ENCODE measurements at places on chromosomes 11 and 22.

- DNase-seq = no peak
These were observed 32.2 kb upstream of the MYO18B start for GRCh38 chr22:25709758-25710157.

- no peak for DNase-seq
These were observed 5.7 kb downstream of the DRICH1 start for GRCh38 chr22:23626286-23626975.

- DNase-seq = no peak
These were observed 18.0 kb upstream of the HORMAD2 start for GRCh38 chr22:30062259-30062658.

DNA sequence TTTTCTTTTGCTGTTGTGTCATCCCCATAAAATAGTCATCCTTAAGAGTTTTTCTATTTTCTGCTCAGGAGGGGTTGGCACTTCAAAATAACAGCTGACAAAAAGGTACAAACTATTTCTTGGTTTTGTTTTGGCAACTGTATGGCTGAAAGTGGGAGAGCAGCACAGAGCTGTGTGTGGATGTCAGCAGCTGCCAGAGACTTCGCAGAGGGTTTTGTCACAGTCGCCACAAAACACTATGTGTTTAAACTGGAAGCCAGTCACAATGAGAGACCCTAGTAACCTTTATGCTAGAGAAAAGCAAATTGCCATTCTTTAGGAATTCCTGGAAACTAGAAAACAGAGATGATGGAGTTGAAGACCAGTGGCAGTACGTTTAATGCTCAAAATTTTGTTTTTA, 189.6 kb upstream of the CCDC90B start:
- no peak for DNase-seq

DNA sequence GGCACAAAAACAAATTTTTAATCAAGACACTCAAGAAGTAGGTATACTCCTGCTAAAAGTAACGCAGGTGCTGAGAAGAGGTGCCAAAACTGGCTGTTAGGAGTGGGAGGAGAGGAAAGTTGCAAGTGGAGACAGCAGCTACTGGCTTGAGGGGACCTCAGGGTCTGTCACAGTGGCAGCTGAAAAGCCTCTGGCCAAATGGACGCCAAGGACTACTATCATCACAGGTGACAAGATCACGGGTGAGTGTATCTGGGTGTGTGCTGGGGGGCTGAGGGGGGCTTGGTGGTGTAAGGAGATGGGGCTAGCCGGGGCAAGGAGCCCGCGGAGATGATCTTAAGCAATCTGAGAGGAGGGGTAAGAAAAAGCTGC, 687 bp downstream of the ZNF202 start:
- no peak for DNase-seq

GRCh38 chr11:134070342-134070845, 1.5 kb downstream of the JAM3 start:
- no peak for DNase-seq

- DNase-seq = no peak
These were observed 66.0 kb upstream of the PAX6 start for GRCh38 chr11:31877083-31877482.

DNA sequence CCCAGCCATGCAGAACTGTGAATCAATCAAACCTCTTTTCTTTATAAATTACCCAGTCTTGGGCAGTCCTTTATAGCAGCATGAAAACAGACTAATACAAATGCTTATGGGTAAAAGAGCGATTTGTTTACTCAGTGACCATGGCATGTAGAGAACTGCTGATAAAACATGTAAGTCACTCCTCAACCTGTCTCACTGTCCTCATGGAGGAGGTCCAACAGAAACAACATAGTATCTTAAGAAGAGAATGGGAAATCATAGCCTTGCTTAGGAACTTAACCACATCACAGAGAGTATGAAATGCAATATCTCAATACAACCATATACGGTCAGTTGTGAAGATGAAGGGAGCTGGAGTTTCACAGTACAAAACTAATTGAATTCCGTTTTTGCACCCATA, 1734.0 kb upstream of the RAG2 start:
- DNase-seq = no peak

- no peak for DNase-seq
These were observed 123.4 kb downstream of the SLC17A6 start for GRCh38 chr11:22461626-22462025.

DNA sequence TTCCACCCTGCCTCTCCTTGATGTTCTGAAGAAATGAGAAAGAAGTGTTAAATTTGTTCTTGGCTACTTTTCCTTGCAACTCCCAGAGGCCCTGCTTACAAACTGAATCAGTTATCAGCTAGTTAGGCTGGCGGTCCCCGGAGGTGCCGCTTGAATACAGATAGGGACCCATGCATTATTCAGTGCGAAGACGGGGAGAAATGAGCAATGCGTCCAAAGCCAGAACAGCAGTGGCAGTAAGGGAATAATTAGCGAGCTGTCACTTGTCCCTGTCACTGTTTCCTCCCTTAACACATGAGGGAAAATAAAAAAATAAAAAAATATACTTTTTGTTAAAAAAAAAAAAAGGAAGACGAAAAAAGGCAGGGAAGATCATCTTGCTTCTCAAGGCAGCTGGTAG, 528.1 kb downstream of the MN1 start:
- DNase-seq = no peak

DNA sequence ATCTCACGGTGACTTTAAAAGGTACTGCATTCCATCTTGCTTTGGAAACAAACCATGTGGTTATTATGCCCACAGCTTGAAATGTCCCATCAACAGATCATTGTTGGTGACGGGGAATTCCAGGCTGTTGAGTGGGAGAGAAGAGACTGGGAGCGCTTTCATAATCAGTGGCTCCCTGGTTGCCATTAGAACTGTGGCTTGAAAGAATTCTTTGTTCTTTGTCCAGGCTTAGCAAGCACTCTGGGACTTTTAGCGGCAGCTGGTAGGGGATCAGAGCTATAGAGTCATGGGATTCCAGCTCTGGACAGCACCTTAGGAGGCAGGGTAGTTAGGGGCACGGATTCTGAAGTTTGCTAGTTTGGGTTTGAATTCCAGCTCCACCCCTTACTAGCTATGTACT, 22.0 kb downstream of the MMP20 start:
- peak; percentile 67 for DNase-seq

DNA sequence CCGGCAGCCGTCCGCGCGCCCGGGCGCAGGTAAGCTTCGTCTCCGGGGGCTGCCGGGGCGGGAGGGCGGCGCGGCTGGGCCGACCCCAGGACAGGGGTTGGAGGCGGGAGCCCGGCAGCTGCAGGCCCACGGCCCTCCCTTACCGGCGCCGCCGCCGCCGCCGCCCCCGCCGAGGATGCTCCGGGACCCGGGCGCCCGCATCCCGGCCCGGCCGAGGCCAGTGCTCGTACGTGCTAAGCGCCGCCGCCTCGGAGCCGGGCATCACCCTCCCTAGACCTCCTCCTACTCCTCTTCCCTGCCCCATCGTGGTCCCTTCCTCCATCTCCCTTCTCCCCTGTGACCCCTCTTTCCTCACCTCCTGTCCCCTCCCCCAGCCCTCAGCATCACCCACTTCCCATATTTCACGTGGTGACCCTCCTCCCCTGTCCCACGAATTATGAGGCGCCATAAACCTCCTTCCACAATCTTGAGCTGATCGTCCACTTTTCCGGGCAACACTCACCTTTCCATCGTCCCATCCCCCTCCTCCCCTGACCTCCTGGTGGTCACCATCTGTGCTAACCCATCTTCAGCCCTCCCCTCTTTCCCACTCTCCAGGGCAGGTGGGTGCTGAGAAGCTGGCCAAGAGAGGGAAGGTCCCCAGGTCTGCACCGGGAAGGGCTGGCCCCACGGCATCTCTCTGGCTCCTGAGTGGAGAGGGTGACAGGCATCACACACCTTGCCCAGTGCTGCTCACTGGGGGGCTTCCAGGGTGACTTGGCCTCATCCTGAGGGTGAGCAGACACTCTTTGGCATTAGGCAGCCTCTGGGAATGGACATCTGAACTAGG, 612 bp downstream of the ASPHD2 start:
- DNase-seq = no peak

GRCh38 chr11:13375798-13376197, 87.2 kb downstream of the BTBD10 start:
- DNase-seq = no peak

- DNase-seq = no peak
These were observed 20.3 kb downstream of the STK33 start for GRCh38 chr11:8573777-8574176.

GRCh38 chr11:43589601-43590250, 90.8 kb upstream of the HSD17B12 start:
- DNase-seq = no peak

DNA sequence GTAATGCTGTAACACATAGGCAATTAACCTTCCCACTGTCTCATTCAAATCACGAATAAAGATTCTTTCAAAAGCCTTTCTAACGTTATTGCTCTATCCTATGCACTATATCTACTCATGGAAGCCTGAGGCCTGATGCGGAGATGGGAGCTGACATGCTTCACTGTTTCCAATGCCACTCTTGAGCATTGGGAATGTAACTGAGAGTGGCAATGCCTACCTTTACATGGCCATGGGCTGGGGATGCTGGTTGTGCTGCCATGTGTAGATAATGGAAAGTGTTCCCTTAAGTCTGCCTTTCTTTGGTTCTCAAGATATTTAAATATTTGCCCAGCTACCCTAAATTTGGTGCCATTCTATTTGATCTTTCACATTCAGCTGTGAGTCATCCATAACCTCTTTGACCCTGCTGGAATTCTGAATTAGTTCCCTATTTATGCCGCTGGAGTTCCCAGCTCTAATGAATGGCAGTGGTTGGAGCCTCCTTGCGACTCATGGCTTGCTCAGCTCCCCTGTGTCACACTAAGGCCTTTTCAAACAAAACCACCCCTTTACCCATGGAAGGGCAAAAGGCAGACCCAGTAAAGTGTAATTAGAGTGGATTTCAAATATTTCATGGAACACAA, 21.4 kb upstream of the DKK3 start:
- DNase-seq = peak; percentile 62

GRCh38 chr11:119700030-119700429, 29.0 kb downstream of the NECTIN1 start:
- no peak for DNase-seq

DNA sequence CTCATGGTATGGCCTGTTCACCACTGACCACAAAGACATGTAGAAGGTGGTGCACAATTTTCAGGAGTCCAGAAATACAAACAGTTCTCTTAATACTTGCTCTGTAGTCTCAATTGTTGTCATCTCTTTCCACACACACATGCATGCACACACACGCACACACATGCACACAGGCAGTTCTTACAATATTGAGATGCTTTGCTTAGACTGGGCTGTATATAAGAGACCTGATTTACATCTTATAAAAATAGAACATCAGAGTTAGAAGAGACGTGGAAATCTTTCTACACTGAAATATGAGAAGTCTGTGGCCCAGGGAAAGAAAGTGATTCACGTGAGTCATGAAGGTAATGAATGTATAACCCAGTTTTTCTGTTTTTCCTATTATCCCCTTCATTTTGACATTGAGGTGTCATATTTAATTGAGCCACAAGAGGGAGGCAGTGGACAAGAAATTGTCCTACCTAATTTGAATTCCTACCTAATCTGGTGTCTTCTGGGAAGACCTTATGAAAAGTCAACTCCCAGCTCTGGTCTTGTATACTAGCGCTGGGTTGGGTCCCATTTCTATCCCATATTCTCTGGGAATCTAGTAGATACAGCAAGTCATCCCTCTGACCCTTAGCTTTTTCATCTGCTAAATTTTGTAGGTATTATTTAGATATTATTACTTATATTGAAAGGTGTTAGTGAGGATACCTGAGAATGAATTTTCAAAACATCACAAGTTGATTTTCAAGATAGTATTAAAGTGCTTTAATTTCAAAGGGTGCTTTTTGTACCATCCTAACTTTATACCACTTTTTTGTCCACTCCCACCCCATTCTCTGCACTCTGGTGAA, 14.9 kb upstream of the MS4A4A start:
- peak; percentile 50 for DNase-seq

DNA sequence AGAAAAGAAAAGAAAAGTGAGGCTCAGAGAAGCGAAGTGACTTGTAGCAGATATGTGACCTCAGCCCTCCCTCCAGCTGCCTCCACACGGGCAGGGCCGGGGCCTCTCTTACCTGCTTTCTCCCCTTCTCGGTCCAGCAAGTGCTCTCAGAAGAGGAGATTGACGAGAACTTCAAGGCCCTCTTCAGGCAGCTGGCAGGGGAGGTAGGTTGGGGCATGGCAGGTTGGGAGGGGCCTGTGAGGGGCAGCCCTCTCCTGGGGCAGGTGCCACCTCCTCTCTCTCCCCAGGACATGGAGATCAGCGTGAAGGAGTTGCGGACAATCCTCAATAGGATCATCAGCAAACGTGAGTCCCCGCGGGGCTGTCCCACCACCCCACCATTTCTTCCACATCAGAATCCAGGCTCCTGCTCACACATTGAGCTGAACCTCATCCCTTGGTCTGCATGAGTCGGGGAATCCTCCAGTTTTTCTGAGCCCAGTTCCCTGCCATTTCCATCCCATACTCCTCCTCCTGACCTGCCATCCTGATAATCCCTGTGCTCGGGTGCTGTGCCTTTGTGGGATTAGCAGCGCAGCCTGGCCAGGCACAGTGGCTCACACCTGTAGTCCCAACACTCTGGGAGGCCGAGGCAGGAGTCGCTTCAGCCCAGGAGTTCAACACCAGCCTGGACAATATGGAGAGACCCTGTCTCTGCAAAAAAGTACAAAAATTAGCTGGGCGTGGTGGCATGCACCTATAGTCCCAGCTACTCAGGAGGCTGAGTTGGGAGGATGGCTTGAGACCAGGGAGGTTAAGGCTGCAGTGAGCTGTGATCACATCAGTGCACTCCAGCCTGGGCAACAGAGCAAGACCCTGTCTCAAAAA, 26.4 kb downstream of the CAPN1 start:
- DNase-seq = no peak

GRCh38 chr11:107741044-107741823, 29.4 kb upstream of the SLN start:
- DNase-seq = no peak

DNA sequence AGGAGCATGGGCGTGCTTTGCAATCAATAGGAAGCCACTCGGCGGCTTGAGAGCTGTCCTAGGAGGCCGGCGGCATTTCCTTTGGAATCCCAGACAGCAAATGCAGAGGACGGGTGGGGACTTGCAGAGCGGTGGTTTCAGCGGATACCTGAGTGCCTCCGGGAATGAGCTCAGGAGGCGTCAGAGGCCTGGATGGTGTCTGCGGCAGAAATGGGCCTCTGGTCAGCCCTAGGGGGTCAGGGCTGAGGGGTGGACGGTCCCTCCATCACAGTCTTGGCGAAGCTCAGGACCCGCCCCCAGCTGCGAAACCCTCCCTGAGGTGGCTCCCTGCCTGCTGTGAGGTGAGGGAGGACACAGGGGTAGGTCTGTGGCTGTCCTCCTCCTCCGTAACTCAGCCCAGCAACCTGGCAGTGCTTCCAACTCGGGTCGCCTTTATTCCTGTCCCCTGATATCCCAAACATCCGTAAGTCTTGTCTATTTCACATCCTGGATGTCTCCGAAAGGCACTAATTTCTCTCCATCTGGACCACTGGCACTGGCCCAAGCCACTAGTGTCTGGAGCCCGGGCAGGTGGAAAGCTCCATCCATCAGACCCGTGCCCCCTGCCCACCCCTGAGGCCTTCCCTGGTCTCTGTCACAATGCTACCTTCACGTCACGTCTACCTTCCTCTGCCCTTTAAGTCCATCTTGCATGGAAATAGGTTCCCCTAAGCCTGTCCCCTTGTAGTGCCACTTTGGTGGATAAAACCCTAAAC, 686.6 kb downstream of the BRD1 start:
- no peak for DNase-seq

Data from AG08395 (cell line).